ENCODE measurements at places on chromosomes 12 and 14.
A peak's percentile ranks its signal among the peaks of the same experiment; 100 is the strongest.

- no peak for DNase-seq
Observed at GRCh38 chr12:129911428-129912049, 7.7 kb upstream of the TMEM132D start.

DNA sequence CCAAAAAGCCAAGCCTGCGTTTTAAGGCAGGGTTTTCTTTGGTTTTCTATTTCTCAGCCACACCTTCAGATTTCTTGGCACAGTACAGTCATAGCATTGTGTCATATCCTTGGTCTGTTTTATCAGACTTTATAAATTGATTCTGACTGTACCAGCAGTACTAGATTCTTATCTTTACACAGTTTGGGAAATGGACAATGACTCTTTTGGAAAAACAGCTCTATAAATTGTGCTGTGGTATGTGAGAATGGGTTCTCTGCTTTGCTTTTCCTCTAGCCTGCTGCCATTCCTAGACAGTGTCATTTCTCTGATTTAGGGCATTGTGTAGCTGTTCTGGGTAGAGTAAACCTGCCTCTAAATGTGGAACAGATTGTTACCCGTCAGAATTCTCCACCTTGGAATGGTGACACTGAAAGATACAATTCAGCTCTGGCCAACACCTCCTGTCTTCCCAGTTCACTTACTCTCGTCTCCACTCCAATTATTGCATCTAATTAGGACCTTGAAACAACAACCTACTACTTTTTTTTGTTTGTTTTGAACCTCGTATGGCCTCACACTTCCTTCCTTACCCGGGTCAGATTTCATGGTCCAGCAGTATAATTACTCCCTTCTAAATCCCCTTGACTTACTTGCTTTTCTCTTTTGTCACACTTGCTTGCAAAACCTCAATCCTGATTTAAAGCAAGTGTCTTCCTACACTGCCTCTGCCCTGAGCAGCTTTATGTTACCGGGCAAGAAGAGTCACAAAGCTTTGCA lies 226.3 kb downstream of the ERC1 start:
- DNase-seq: no peak

DNA sequence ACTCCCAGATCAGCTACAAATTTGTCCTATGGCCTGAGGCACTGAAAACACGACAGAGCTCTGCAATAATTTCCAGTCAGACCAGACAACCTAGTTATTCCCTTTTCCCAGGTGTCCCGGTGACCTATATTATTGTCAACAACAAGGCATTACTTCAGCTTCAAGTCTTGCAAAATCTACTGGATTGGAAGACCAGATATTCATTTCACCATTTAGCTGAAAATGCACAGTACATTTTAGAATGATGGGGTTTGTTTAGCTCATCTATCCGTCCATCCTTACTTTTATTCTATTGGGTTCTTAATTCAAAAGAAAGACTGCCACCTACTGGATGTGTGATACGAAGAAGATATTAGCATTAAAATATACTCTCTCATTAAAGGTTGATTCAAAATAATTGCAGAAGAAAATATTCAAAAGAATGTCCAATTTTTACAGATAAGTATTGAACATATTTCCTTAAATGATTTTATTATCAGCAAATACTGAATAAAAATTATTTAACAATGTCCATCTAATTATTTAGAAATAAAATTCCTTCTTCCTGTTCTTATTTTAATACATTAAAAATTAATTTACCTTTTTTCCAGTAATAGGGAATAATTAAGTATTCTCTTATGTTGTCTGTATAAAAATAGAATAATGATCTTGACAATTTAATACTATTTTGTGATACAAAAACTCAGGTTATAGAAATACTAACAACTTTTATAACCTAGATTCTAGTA lies 244.9 kb upstream of the LRIG3 start:
- no peak for DNase-seq

DNA sequence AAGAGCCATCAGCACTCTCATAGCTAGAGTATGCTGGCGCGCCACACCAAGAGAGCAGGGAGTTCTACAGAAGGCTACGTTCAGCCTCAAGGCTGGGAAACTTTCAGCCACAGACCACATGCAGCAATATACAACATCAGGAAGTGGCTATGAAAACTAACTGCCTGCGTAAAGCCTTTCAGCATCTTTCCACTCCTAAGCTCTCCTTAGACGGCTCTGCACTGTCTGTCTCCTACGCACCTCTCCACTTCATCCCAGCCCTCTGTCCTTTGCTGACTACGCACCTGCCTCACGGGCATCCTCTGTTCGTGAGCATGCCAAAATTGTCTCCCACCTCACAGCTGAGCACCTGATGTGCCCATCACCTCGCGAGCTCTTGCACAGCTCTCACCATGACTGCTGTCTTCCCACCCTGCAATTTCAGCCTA lies 9.7 kb downstream of the MPHOSPH9 start:
- DNase-seq: no peak

DNA sequence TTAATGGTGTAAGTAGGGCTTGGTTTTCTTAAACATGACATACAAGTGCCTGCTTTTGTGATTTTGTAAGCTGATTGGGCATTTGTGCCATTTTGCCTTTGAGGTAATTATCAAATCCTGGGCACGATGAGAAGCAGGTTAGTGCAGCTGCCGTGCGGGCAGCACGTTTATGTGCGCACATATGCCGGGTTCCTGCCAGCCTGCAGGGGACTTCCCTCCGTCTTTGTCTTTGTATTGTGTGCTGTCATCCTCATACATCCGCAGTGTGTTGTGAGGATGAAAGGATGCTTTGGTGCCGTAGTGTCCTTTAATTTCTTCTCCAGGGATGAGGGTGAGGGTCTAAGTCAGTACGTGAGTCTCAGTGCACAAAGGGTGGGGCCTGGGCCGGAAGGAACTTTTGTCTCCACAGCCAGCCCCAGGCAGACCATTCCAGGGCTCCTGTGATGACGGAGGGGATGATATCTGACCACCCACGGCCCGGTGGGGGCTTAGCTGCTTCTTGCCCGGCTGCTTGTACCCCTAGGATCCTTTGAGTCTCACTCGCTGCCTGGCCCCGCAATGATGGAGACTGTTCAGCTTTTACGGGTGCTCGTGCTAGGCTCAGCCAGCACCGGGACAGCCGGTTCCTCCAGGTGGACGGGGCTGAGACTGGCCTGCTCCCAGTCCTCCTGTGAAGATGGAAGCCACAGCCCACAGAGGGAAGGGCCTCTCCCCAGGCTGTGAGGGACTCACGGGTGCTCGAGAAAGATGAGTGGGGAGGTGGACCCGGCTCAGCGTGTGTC lies 54.6 kb downstream of the ADGRD1 start:
- no peak for DNase-seq

DNA sequence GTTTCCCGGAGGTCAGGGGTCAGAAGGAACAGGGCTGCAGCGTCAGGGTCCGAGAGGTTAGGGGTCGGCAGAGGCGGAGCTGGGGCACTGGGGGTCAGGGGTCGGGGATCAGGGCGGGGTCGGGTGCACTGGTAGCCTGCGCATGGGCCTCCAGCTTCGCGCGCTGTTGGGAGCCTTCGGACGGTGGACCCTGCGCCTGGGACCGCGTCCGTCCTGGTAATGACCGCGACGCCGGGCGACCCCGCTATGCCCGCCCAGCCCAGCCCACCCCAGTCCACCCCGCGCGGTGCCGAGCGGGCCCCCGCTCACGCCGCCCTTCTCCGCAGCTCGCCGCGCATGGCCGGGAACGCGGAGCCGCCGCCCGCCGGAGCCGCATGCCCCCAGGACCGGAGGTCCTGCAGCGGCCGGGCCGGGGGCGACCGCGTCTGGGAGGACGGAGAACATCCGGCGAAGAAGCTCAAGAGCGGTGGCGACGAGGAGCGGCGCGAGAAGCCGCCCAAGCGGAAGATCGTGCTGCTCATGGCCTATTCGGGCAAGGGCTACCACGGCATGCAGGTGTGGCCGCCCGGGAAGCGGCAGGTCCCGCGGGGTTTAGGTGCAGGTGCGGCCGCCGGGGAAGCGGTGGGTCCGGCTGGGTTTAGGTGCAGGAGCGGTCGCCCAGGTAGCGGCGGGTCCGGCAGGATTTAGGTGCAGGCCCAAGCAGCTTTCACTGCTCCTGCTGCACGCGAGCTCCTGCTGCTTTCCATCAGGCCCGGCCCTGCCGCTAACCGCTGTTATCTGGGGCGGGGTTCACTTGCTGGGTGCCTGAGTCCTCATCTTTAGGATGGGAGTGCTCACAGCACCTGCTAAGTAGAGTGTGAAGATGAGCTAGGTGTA lies 743 bp downstream of the PUS1 start:
- DNase-seq: peak; percentile 17

DNA sequence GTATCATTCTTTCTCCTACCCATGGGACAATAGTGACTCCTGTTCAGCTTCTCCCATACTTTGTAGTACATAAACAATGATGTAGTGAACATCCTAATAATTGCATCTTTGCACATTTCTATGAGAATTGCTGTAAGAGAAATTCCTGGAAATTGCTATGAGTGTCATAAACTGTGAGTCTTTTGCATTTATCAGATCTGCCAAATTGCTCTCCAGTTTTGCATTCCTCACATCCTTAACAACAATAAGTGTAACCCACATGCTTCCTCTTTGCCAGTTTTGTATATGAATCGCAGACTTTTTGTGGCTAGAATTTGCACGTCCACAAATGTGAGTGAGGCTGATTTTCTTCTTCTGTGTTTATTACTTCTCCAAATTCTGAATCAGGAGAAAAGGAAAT lies 124.0 kb upstream of the TBX5 start:
- DNase-seq: no peak

GRCh38 chr14:33964599-33965317 lies 13.9 kb upstream of the EGLN3 start:
- DNase-seq: no peak

DNA sequence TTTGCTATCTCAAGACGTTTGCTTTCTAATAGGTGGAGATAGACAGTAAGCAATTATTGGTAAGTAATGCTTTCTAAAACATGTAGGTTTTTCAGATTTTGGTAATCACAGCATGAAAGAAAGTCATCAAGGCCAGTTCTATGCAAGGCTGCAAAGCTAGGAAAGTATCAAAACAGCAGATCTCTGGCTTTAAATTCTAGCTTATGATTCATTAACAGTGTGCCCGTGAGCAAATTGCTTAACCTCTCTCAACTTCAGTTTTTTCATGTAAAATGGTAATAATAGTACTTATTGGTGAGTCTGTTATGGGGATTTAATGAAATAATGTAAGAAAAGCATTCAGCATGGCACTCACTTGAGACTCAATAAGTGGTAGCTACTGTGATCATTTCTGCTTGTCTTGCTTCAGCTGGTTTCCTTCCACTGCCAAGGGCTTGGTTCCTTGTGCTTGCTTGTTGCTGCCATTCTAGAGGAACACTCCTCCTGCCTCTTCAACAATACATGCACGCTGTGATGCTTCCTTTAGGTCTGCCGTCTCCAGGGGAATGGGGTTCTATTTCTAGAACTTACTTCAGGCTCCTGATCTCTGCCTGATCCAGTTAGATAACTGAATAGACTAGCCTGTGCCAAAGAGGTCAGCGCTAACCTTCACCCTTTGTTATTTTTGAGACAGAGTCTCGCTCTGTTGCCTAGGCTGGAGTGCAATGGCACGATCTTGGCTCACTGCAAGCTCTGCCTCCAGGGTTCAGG lies 88.4 kb downstream of the CAND1 start:
- DNase-seq: no peak

All from stimulated activated CD8-positive, alpha-beta memory T cell treated with anti-CD3 and anti-CD28 coated beads, Interleukin-7, amount 100 ng/mL, for 24 hours (primary cell).